ENCODE measurements at places on chromosomes 5 and 9.

DNA sequence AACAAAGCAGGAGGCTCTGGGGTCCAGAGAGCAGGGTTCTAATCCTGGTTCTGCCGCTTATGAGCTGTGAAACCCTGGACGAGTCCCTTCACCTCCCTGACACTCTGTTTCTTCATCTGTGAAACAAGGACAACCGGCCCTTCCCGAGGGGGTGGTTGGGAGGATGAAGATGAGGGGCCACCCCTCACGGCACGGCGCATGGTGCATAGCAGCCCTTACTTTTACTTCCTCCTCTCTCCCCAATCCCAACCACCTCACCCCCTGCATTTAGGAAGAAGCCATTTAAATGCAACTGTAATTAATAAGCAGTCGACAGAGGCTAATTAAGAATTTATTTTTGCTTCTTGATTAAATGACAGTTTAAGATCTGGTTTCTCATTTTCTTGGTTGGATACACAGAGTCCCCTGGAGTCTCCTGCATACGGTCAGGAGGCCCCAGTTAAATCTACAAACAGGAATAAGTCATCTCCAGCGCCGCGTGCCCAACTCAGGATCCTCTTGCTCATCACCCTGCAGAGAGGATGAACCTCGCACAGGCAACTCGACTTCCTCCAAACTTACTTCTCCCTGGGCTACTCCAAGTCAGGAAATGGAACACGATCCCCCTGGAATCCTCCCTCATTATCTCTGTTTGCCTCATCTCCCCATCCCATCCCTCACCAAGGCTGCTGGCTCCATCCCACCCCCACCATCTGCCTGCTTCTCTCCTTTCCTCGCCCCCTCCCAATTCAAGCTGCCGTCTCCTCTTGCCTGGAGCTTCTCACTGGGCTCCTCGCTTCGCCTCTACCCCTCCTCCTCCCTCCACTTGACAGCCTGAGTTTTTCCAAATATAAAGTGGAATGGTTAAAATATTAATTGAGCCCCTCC is 95.9 kb downstream of the HRH2 start:
- DNase-seq = no peak

DNA sequence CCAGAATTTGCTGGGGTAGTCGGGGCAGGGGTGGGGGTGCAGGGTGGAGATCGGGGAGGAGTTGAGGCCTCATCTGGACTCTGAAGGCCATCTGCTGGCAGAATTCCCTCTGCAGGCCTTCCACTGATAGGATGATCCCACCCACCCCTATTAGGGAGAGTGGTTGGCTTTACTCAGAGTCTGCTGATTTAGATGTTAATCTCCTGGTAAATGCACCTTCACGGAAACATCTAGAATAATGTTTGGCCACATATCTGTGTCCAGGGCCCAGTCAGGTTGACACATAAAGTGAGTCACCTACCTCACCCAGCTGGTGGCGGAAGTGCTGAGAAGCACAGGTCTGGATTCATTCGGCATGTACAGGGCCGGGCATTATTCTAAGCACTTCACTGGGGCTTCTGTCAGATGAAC is 50.0 kb downstream of the DAPK1 start:
- no peak for DNase-seq

DNA sequence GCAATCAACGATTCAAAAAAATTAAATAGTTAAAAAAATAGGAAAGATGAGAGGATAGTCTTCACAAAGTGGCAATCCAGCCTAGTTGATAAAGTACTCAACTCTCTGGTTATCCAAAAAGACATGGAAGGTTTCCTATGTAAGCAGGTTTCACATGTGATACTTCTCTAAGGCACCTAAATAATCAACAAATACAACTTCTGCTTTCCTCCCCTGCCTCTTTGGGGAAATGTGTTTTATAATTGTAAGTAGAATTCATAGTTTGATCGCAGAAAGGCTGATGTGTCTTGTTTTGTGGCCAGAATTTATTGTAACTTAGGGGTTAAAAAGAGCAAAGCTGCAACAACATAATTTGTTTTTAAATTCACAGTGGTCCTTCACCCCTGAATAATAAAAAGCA is 855.5 kb upstream of the DMAC1 start:
- DNase-seq = no peak

DNA sequence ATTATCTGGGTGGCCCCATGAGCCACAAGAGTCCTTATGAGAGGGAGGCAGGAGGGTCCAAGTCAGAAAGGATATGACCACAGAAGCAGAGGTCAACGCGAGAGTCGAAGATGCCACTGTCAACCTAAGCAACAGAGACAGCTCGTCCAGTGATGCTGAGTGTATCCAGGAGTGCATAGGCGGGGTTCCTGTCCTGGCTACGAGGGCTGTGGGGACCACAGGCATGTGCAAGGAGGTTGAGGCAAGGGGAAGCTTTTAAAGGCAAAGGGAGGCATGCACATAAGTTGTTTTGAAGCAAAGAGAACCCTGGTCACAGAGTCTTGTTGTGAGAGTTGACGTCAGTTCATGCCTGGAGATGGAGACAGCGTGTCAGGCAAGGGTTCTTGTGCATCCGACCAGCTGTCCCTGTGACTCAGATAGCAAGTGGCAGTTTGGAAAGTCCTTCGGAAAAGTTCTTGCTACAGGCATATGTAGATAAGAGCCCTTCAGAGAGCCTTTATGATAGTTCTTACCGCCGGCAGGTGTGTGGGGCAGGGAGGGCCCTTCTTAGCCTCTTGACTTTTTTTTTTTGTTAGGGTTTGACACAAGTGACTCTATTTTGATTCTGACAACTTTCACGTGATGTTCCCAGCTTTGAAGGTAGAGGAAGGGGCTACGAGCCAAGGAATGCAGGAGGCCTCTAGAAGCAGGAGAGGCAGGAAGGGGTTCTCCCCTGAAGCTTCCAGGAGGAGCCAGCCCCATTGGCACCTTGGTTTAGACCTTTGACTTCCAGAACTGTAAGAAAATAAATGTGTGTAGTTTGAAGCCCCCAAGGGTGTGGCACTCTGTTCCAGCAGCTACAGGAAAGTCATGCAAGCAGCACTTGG is 66.0 kb upstream of the FCN1 start:
- no peak for DNase-seq

DNA sequence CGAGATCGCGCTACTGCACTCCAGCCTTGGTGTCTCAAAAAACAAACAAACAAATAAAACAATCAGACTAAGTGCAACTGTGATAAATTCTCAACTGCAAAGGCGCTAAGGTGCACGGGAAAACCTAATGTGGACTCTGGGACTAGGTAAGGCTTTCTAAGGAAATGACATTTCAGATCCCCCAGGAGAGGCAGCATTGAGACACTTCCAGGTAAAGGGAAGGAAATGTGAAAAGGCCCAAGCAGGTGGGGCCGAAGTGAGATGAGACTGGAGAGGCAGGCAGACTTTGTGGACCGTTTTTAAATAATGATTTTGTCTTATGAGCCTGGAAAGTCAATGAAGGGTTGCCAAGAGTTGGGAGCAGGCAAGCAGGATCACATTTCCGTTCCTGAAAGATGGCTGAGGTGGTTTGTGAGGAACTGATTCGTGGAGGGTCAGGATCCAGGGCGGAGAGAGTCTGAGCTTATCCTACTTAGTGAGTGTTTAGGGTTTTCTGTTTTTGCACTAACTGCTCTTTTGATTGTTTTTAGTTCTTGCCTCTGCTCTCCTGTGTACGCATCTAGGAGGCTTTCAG is 2.0 kb upstream of the APBA1 start:
- DNase-seq = no peak

GRCh38 chr9:99966001-99966400 is 59.5 kb downstream of the STX17 start:
- no peak for DNase-seq

GRCh38 chr5:139113892-139114291 is 84.3 kb downstream of the SIL1 start:
- DNase-seq = no peak

- peak; percentile 94 for DNase-seq
Observed at GRCh38 chr5:67301285-67301903, 104.8 kb upstream of the CD180 start.

GRCh38 chr9:94687451-94687850 is 39.0 kb upstream of the AOPEP start:
- no peak for DNase-seq

DNA sequence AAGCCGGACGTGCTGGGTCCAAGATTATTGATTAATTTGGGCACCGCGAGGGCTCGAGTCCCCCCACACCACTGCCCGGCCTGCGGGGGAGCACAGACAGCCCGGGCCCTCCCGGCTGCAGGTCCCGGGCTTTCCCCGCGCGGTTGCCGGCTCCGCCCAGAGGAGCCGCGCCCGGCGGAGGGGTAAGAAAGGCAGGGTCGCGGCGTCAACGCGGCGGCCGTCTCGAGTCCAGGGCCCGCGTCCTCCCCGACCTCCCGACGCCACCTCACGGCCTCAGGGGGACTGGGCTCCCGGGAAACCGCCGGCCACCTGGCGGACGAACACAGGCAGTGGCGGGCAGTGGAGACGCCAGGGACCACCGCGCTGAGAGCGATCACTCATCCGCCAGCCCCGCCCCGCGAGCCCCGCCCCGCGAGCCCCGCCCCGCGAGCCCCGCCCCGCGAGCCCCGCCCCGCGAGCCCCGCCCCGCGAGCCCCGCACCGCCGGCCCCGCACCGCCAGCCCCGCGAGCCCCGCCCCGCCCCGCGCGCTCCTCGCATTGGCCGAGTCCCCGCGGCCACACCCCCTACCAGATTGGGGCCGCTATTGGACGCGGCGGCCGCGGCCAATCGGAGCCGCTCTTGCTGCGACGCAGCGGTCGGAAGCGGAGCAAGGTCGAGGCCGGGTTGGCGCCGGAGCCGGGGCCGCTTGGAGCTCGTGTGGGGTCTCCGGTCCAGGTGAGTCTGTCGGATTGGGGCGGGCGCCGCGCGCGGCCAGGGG is at the start of gene MRPL41:
TSS of gene MRPL41 (plus strand) at position 616 of the 758 bp plus-strand sequence. CDS start 203 bp downstream, outside the sequence.
- DNase-seq = peak; percentile 96

Measured in A673 (cell line).